Esophagus squamous epithelium (tissue), 5 donors: ENCODE measurements at places on chromosomes 2 and 18. TPM values are rescaled to one million over a fixed set of nuclear protein-coding genes. Genes with fewer than 3 reads are reported as not detected.

GRCh38 chr2:21257621-21258020 lies 133.9 kb downstream of the TDRD15 start:
- H3K4me3 ChIP-seq = no peak overlapping the region
- H3K27me3 ChIP-seq = no peaks in the 10 kb centered on the region
- no peaks in the 10 kb centered on the region for H3K36me3 ChIP-seq

DNA sequence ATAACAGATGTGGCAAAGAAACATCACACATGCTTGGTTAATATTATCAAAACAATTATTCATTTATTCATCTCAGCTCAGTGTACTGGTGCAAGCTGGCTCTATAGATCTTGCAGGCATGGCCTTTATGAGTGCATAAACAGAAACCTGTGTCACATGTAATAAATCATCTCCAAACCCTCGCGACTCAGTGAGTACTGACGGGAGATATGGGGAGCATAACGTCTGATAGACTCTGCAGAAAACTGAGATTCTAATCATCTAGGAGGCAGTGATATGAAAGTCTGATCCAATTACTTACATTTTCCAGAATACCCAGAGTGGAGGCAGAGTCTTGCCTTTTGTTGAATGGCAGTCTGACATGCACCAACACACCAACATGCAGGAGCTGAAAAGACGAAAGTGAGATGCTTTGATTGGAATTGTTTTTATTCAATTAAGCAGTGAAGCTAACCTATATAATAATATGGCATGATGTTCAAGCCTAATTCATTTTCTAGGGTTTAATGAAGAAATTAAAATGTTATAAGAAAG lies 416.8 kb downstream of the RNF144A start:
- H3K4me3 ChIP-seq = no peak overlapping the region
- H3K27ac ChIP-seq = no peak overlapping the region
- no peaks in the 10 kb centered on the region for H3K36me3 ChIP-seq
- no peak for DNase-seq

DNA sequence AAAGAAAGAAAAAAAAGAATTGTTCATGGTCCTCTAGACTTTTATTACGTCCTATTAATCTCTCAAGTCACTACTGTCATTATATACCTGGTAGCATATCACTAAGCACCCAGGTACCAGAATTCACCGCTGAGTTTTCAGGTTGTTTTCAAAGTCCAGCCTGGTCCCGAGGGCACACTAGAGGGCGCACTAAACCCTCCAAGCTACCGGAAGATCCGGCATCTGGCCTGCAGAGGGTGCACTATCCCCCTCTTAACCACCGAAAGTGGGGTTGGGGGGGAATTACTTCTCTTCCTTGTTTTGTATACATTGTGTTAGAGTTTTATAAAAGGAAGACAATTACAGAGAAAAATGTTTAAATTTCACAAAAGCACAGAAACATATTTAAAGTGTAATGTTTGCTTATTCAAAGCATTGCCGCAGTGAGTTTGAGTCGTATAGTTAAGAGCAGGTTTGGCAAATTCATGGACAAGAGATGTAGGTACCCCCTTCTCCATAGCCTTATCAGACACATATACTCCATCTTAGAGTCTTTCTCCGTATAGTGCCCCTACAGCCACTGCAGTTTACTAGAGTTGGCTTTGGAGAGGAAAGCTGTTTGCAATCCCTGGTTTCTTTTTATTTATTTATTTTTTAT lies 19.2 kb downstream of the MOGAT1 start:
- no peak for DNase-seq
- no peak overlapping the region for H3K27ac ChIP-seq
- no peaks in the 10 kb centered on the region for H3K27me3 ChIP-seq
- H3K4me1 ChIP-seq = no peaks in the 10 kb centered on the region

- no peak overlapping the region for H3K27ac ChIP-seq
- H3K36me3 ChIP-seq = no peaks in the 10 kb centered on the region
- H3K27me3 ChIP-seq = peaks cover 87% of the 10 kb centered on the region
- peaks cover 50% of the 10 kb centered on the region for H3K4me1 ChIP-seq
- no peak overlapping the region for H3K4me3 ChIP-seq
- peak; percentile 19 for DNase-seq
Measured at GRCh38 chr2:10497797-10498251, 49.7 kb upstream of the ODC1 start.

GRCh38 chr2:219521066-219521880 lies 7.0 kb downstream of the ASIC4 start:
- H3K4me1 ChIP-seq = peaks cover 21% of the 10 kb centered on the region
- H3K27ac ChIP-seq = peak overlapping the region; percentile 45
- no peak overlapping the region for H3K4me3 ChIP-seq
- H3K36me3 ChIP-seq = no peaks in the 10 kb centered on the region
- peaks cover 8% of the 10 kb centered on the region for H3K27me3 ChIP-seq

GRCh38 chr2:201680743-201681142 lies 17.7 kb downstream of the MPP4 start:
- H3K36me3 ChIP-seq = no peaks in the 10 kb centered on the region
- no peak overlapping the region for H3K4me3 ChIP-seq

DNA sequence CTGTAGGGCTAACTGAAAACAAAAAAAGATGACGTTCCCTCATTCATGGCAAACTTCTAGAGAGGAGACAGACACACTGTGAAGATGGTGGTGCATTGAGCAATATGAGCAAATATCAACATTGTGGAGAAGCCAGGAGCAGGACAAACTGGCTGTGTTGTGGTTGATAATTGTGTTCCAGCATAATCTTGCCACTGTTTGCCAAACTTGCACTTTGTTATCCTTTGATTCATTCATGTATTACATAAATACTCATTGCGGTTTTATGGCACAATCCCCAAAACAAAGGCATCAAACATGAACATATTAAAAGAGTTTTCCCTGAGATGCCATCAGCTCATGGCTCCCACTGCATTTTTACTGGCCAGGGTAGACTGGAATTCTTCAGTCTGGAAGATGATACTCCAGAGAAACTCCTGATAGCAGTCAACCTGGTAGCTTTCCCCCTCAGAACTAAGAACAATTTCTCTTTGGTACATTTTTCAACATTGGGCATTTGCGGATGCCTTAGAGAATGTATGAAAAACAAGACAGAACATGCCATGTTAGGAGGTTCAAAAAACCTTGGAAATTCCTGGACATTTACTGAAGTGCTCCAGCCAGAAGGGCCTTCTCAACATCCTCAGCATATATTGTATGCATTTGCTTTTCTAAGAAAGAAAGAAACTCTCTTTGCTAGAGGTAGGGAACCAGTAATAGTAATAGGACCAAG lies 487.4 kb upstream of the CELF4 start:
- no peak overlapping the region for H3K4me3 ChIP-seq
- H3K27me3 ChIP-seq = no peaks in the 10 kb centered on the region
- DNase-seq = no peak
- H3K4me1 ChIP-seq = peaks cover 13% of the 10 kb centered on the region
- H3K27ac ChIP-seq = no peak overlapping the region

GRCh38 chr18:9211955-9212354 lies 75.4 kb downstream of the ANKRD12 start:
- H3K27ac ChIP-seq = no peak overlapping the region
- no peak for DNase-seq
- no peaks in the 10 kb centered on the region for H3K4me1 ChIP-seq
- peaks cover 4% of the 10 kb centered on the region for H3K36me3 ChIP-seq
- no peak overlapping the region for H3K4me3 ChIP-seq
- no peaks in the 10 kb centered on the region for H3K27me3 ChIP-seq

DNA sequence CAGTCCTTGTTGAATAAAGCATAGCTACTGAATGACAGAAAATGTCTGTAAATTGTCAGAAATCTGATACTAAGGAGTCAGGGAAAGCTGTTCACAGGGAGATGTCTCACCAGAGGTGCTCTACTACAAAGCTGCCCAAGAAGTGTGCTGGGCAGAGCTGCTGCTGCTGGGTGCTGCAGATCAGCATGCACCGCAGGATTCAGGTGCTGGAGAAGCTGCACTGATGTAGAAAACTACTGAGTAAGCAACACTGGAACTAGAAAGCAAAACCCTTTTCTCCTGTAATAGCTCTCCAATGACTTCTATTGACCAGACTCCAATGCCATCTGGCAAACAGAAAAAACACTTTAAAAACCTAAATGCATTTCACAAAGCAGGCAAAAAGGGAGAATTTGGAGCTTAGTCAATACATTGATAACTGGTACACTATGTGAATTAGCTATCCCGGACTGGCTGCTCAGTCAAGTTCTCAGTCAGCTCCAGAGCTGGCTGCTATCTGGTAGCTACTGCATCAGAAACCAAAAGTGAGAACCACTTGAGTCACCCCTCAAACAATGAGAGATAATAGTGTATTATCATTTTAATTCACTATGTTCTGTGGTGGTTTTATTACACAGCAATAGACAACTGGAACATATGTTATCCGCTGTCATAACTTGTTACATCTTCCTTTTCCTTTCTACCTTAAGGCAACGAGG lies 493.1 kb downstream of the CPS1 start:
- no peaks in the 10 kb centered on the region for H3K36me3 ChIP-seq
- H3K4me3 ChIP-seq = no peak overlapping the region
- no peaks in the 10 kb centered on the region for H3K27me3 ChIP-seq
- no peaks in the 10 kb centered on the region for H3K4me1 ChIP-seq
- no peak overlapping the region for H3K27ac ChIP-seq
- no peak for DNase-seq

GRCh38 chr2:64393383-64394010 lies 60.5 kb upstream of the LGALSL start:
- H3K27me3 ChIP-seq = no peaks in the 10 kb centered on the region
- peak overlapping the region; percentile 64 for H3K27ac ChIP-seq
- DNase-seq = no peak
- peaks cover 25% of the 10 kb centered on the region for H3K4me1 ChIP-seq
- no peak overlapping the region for H3K4me3 ChIP-seq

- peaks cover 23% of the 10 kb centered on the region for H3K4me1 ChIP-seq
- peak overlapping the region; percentile 72 for H3K4me3 ChIP-seq
- H3K36me3 ChIP-seq = peaks cover 14% of the 10 kb centered on the region
- no peak for DNase-seq
- H3K27ac ChIP-seq = peak overlapping the region; percentile 96
- H3K27me3 ChIP-seq = no peaks in the 10 kb centered on the region
Measured at GRCh38 chr2:66437109-66437690, 2.3 kb downstream of the MEIS1 start.

DNA sequence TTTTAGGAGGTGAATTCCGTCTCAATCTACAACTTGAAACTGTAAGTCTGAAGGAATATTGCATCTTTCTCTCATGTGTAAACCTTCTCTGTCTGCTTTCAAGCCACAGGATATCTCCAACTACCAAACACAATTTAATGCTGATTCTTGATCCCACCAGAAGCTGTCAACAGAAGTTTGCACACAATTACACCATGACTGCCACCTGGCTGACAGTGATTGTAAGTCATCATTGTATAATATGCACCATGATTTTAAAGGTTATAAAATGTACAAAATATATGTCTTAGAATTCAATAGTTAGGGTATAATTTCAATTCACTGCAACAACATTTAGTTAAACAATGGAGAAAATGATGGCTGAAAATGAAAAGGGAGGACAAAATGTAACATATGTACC lies 18.4 kb downstream of the PREPL start:
- peaks cover under 1% of the 10 kb centered on the region for H3K4me1 ChIP-seq
- no peak for DNase-seq
- no peaks in the 10 kb centered on the region for H3K27me3 ChIP-seq

DNA sequence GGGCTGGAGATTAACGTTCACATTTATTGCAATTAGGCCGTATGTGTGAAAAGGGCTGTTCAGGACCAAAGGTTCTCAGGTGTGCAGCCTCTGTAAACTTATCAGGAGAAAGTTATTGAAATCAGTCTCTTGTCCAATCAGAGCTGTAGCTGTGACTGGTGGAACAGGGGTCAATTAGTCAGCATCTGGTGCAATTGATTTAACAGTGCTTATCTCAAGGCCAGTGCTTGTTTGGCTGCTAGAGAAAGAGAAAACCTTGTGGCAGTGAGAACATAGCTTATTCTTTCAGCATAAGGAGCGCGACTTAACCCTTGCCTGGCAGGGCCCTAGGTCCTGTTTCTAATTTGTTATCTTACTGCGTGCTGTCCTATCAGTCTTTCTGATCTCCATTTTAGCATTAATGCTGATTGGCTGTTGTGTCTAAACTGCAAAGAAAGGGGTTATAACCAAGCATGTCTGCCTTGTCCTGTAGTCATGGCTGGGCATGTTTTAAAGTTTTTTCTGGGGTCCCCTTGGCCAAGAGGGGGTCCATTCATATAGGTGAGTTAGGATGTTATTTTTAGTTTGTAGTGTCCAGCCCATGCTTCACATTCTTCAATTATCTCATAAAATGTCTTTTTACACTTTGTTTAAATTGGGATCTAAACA lies 66.4 kb downstream of the CYB5A start:
- no peaks in the 10 kb centered on the region for H3K4me1 ChIP-seq
- H3K27me3 ChIP-seq = no peaks in the 10 kb centered on the region
- H3K27ac ChIP-seq = no peak overlapping the region
- DNase-seq = no peak
- H3K36me3 ChIP-seq = no peaks in the 10 kb centered on the region

- no peaks in the 10 kb centered on the region for H3K27me3 ChIP-seq
- no peaks in the 10 kb centered on the region for H3K4me1 ChIP-seq
- H3K27ac ChIP-seq = no peak overlapping the region
Measured at GRCh38 chr18:78376046-78376445, 603.6 kb upstream of the SALL3 start.

The TIMM21 gene
- total RNA-seq = 32.8 TPM

The PKP4 gene
- total RNA-seq = 36.8 TPM

The IL36RN gene
- 37.2 TPM for total RNA-seq

The SCN7A gene
- total RNA-seq = 5.4 TPM

The SCG2 gene
- not detected for total RNA-seq
